MV-4-11 (cell line): ENCODE measurements at places on chromosomes 1 and 21.

DNA sequence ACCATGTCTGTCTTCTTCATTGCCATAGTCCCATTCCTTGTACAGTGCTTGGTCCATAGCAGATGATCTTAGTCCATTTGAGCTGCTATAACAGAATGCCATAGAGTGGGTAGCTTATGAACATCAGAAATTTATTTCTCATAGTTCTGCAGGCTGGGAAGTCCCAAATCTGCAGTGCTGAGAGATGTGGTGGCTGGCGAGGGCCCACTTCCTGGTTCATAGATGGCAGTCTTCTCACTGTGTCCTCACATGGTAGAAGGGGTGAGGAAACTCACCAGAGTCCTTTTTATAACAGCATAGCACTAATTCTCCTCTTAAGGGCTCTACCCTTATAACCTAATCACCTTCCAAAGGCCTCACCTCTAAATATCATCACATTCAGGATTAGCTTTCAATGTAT, 23.1 kb upstream of the RAP1A start:
- DNase-seq: peak; percentile 17

DNA sequence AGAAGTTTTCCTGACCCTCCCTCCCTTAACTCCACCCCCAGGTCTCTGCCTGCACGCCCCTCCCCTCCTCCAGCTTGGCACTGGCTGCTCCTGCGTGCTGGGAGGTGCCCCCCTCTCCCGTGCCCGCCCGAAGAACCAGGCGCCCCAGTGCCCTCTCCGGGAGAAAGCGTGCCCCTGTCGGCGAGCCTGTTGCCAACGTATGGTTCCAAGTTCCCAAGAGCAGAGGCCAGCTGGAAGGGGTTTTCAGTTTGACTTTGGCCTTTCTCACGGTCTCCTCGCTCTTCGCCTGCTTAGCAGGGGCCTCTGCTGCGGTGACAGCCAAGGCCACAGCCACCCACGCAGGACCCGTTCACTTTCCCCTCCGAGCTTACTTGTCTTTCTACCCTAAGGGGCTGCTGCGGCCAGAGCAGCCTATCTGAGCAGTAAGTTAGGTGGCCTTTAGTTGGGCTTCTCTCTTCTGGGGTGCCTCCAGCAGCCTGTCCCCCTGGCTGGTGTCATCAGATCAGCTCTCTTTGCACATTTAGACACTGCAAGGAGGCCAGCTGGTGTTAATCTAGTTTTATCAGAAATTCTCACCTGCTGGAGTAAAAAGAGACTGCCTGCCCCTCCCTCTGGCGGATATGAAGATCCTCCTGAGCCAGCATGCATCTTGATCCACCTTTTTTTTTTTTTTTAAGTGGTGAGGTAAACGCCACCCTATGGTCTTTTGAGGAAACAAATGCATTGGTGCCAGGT, 1.5 kb downstream of the STUM start:
- DNase-seq: no peak

DNA sequence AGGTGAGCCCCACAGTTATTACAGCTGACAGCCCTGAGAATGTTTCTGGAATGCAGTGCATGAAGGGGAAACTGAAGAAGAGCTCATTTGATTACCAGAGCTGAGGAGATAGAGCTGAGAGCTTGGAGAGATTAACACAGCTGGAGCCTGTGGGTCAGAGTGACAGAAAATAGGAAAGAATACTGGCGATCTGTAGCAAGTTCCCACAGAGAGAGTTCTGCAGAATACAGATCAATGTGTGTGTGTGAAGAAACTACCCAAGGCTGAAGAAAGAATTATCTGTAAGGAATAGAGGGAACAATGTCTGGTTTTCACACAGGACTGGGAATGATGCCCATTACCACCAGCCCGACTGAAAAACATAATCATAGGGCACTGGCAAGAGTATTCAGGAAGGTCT, 103.6 kb upstream of the SNX7 start:
- no peak for DNase-seq

DNA sequence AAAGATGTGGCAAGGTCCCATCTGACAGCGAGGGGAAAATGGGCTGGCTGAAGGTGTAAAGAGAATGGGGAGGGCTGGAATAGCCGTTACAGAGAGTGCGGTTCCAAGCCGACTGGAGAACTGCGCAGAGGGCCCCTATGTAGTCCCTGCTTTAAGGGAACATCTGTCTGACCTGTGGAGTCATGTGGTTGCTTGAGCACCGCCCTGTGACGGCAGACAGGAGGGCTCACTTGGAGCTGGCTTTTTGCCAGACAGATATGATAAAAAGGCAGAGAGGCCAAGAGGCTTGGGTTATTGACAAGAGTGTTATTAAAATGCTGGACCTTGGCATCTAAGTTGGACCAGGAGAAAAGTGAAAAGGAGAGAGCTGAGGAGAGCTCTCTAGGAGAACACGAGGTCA, 5.9 kb upstream of the PTPRF start:
- DNase-seq: no peak

- no peak for DNase-seq
Measured at GRCh38 chr21:37551331-37551992, 184.9 kb downstream of the DYRK1A start.

- DNase-seq: no peak
Measured at GRCh38 chr1:20237646-20238045, 51.3 kb upstream of the PLA2G2C start.

- no peak for DNase-seq
Measured at GRCh38 chr1:183490932-183491331, 18.6 kb downstream of the SMG7 start.

- no peak for DNase-seq
Measured at GRCh38 chr1:224730540-224730939, 114.4 kb downstream of the CNIH3 start.

GRCh38 chr1:191886977-191887376, 271.3 kb upstream of the RGS18 start:
- DNase-seq: peak; percentile 14

GRCh38 chr1:73953586-73953985, 244.4 kb downstream of the LRRIQ3 start:
- DNase-seq: no peak

GRCh38 chr1:25549273-25550154, 6.1 kb downstream of the LDLRAP1 start:
- DNase-seq: peak; percentile 99

- DNase-seq: no peak
Measured at GRCh38 chr1:71548398-71548890, 467.6 kb upstream of the ZRANB2 start.

GRCh38 chr1:113849072-113849471, 22.4 kb downstream of the PTPN22 start:
- DNase-seq: peak; percentile 39

DNA sequence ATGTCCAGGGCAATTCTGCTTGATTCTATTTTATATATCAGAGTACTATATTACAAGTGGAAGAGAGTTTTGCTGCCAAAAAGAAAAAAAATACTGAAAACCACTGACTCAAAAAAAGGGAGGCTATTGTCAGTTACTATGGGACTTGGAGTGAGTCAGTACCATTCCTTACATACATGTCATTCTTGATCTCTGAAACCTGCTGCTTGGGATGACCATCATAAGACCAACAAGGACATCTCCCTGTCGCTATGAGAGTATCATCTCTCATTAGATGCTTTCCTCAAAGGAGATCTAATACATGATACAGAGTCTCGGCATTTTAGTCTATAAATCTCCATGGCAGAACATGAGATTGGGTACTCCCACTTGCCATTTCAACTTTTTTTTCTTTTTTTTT, 11.8 kb upstream of the INPP5B start:
- DNase-seq: no peak

DNA sequence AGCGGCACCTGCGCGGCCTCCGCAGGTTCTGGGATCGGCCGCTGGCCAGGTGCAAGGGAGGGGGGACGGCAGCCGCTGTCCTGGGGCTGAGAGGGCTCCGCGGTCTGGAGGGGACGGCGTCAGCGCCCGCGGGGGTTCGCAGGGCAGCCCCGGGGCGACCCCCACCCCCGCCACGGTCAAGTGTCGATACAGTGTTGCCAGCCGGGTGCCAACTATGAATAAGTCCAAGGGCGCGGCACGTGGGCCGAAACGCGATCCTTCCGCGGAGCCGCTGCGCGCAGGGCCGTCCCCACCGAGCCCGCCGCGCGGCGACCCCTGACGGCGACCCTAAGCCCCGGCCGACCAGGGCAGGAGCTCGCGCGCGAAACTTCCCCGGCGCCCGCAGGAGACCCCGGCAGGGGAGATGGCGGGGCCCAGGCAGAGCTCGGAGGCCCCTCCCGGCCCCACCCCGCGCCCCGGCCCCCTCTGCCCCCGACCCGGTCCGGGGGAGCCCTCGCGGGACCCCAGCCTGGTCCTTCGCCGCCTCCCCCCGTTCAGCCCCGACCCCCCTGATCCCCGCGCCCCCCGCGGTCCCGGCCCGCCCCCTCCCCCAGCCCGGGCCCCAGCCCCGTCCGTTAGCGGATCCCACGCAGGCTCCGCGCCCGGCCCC, 586 bp upstream of the AGPAT3 start:
- DNase-seq: no peak

GRCh38 chr1:163137556-163138265, 65.0 kb downstream of the RGS5 start:
- DNase-seq: no peak

DNA sequence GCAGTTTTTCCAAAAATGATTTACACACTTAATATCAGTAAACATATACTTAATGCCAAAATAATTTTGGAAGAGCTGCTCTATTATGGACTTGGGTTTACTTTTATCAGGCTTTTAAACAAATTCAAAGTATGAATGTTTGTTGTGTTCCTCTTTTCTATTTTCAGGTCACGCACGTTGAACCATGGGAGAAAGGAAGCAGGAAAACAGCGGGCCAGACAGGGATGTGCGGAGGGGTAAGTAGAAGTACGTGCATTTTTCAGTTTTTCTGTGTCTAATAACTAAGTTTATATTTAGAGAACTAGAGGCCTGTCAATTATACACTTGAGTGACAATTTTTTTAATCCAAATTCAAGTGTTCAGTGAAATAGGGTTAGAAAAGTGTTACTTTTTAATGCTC, 3.4 kb downstream of the PRPF38B start:
- peak; percentile 15 for DNase-seq

DNA sequence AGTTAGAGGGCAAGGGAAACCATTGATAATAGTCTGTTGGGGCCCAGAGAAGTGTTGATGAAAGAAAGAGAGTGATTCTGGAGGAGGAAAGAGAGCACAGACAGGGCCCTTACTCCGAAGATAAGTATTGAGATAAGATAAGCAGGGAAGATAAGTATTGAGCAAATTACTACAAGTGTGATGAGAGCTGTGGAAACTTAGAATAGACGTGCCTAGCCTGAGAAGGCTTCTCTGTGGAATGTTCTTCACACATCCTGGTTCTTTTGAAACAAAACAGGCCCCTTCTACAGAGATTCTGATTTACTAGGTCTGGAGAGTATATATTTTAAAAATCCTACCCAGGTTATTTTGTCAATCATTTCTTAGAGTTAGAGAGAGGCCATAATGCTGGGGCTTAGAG, 26.4 kb downstream of the FNBP1L start:
- no peak for DNase-seq

DNA sequence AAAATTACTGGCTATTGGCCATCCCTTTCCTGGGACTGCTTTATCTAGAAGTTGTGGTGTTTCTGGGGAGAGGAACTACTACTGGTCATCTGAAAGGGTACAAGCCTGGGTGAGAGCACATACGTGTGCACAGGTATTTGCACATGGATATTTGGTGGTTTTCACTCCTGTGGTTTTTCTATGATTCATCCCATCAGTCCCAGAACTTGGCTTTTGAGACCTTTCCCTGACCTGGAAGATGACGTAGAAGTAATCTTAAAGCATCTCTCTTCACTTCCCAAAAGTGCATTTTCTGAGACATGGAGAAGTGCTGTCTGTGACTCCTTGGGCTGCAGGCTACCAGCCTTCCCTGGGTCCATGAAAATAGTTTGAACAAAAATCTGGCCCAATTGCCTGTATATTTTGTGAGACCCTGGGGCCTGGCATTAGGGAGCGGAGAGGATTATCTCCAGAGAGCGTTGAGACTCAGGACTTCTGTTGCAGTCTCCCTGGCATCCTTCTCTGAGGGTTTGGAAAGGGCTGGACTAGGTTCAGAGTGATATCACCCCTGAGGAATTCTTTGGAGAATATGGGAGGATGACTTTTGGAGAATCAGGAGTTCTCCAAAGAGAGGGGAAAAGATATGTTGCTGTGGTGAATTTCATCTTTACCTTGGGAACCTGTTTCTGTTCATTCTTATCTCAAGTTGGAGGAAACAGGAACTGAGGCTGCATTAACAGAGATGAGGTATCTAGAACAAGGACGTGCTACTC, 130.8 kb downstream of the NOS1AP start:
- no peak for DNase-seq

DNA sequence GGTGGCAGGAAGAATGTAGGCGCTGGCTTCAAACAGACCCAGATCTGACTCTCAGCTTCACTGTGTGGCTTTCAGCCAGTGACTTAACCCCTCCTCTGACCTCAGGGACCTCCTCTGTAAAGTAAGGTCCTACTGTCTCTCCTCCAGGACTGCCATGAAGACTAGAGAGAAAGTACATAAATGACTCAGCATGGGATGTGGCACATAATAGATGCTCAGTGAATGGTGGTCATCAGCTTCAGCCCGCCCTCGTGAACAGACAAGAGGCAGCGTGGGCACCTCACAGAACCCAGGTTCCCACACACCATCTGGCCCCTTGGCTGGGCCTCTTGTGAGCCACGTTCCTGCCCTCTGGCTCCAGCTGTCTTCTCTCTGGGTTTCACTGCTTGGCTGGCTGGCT, 126.0 kb downstream of the SYF2 start:
- peak; percentile 44 for DNase-seq

DNA sequence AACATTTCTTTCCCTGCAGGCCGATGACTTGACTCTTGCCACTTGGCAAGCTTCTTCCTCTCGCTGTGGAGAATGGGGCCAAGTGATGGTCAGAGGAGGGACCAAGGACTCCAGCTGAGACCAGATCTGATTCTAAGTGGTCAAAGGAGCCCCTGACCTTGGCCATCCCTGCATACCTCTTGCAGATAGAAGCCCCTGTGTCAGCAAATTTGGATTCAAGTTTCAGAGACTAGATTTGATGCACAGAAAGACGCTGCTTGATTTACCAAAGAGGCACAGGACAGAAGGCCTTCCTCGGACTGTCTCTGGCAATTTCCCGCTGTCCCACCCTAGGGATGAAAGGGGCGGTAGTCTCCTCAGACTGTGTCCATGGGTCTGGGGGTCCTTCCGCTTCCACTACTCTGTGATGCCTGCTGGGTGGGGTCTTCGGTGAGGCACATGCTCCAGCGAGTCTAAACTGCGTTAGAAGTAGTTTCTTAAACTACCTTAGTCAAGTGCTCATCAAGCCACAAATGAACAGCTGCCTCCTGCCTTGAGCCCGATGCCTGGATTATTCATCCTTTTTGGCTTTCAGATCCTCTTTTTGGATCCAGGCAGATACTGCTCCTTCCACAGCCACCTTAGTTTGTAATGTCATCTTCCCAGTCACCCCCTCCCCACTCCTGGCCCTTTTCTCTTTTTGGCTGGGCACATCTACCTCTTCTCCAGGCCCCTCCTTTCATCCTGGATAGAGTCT, 31.8 kb upstream of the RBM15 start:
- DNase-seq: peak; percentile 80
